Aorta (tissue), 5 donors: ENCODE measurements at places on chromosomes 7 and 10. TPM values are rescaled to one million over a fixed set of nuclear protein-coding genes. Genes with fewer than 3 reads are reported as not detected.

MDFIC gene
- 25.3 TPM for total RNA-seq

FAM20C gene
- 88.3 TPM for total RNA-seq

KIAA1217 gene
- 15.9 TPM for total RNA-seq

MMP21 gene
- 0.33 TPM for total RNA-seq

BHLHA15 gene
- not detected for total RNA-seq

AZGP1 gene
- 0.63 TPM for total RNA-seq

GATA3 gene
- total RNA-seq, result 2.0 TPM

STEAP1B gene
- total RNA-seq, result 5.1 TPM

RADIL gene
- total RNA-seq, result 11.0 TPM

LRRC18 gene
- total RNA-seq, result not detected

GJD4 gene
- not detected for total RNA-seq
